ENCODE measurements at places on chromosomes 1 and 21.

GRCh38 chr21:30194701-30195299 is 21.1 kb downstream of the CLDN8 start:
- DNase-seq, result no peak

DNA sequence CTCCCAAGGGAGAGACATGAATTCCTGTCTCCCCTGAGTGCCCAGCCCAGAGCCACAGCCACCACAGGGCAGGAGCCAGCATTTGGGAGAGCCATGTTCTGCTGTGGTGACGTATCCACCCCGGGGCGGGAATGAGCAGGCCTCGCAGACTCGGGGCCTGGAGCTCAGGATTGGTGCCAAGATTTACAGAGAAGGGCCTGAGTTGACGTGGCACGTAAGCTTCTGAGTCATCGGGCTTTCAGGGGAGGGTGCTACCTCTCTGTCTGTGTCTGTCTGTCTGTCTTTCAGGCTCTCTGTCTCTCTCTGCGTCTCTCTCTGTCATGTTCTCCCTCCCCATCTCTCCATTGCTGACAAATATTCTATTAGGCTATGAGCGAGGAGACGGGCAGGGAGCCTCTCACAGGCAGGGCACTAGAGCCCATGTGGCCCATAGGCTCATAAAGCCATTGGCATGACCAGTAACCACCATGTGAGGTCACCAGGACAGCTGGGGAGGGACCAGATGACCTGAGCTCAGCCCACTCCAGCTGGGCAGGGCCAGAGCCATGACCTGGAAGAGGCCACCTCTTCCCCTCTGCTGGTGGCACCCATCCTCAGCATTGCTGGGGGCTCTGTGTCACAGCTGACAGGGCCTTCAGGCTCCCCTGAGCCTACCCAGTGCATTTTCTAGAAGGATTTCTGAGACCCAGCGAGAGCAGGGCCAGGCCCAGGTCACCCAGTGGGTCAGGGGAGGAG is 300.0 kb upstream of the VAMP3 start:
- no peak for DNase-seq

GRCh38 chr1:87292684-87293493 is 35.8 kb upstream of the LMO4 start:
- peak; percentile 6 for DNase-seq

- no peak for DNase-seq
Observed at GRCh38 chr1:42966688-42967612, 8.3 kb upstream of the SLC2A1 start.

DNA sequence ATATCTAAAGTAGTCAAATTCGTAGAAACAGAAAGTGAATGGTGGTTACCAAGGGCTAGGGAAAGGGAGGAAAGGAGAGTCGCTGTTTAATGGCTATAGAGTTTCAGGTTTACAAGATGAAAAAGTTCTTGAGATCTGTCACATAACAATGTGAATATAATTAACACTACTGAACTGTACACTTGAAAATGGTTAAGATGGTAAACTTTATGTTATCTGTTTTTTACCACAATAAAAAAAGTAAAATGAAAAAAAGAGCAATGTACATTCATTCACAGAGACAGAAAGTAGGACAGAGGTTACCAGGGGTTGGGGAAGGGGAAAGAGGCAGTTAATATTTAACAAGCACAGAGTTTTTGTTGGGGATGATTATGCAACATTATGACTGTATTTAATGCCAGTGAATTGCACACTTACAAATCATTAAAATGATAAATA is 53.3 kb upstream of the SEC16B start:
- DNase-seq, result no peak

GRCh38 chr1:208747979-208748378 is 503.8 kb upstream of the PLXNA2 start:
- no peak for DNase-seq

DNA sequence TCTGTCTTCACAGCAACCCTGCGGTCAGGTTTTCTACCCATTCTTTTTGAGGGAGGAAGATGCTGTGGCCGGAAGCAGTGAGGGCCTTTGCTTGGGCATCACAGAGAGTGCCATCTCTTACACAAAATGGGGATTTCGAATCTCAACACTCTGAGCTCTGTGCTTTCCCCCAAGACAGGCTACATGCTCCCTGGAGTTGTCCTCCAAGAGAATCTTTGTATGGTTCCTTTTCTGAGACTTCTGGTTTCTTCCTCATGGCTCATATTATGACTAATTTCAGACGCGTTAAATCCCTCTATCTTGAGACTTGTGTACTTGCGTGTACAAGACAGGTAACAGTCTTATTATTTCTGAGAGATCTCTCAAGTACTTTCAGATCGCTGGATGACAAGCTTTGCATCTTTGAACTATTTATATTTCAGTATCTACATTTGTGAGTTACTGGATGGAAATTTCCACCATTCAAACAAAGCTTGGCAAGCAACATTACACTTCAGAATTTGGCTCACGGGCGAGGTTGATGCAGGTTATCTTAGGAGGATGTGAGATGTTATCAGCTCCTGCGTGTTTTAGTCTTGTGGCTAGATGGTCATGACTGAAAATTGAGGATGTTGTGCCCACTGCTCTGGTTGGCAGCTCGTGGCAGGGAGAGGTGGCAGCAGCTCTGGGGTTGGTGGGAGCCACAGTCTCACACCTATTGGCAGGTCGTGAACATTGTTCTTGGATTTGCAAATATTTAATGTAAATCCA is 19.4 kb downstream of the ABCG1 start:
- no peak for DNase-seq

DNA sequence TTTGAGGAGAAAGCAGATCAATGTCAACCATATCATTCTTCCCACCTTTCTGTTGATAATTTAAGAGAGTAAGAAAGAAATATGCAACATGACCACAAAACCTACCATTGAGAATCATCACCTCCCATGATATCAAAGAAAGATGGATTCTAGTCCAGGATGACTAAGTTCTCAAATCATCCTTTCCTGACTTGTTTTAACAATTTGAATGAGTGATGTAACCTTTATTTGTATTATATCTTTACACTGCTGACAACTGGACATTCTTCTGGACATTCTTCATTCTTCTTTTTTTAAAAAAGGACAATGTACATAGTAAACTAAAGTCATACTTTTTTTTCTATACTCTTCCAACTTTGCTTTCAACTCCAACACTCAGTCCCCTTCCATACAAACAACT is 9.5 kb downstream of the PSMB4 start:
- no peak for DNase-seq

GRCh38 chr1:20956272-20956671 is 169.2 kb upstream of the HP1BP3 start:
- DNase-seq, result no peak

DNA sequence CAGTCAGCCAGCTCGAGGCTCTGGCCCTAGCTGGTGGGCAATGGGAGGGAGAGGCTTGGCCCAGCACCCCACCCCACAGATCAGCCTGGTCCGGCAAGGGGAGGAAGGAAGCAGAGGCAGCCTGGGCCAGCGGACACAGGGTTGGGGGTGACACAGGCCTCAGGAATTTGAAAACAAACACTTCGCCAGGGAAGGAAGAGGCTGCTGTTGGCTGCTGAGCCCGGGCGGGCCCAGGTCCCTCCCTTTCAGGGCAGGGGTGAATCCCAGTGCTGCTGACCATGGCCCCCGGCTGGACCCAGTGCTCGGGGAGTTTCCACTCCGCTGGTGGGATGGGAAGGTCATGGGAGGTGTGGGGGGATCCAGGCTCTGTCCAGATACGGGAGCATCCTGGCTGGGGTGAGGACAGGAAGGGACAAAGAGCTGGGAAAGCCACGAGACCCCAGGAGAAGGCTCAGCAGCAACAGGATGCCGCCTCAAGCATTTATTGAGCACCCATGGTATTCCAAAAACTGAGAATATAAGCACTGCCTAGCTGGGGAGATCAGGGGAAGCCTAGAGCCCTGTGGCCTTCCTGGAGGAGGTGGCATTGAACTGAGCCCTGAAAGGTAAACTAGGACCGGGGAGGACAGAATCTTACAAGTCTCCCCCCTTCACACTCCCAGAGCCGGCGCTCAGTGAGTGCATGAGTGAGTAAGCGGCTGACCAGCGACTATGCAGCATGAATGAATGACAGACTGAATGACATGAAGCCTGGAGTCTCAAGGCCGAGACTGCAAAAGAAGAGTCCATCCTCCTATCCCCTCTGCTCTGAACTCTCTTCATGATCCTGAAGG is 26.2 kb upstream of the EPHA2 start:
- DNase-seq, result no peak

GRCh38 chr21:41758550-41758949 is 8.3 kb downstream of the RIPK4 start:
- DNase-seq, result no peak

GRCh38 chr1:206898089-206898914 is 1.1 kb downstream of the IL24 start:
- no peak for DNase-seq

- DNase-seq, result no peak
Observed at GRCh38 chr1:231964961-231965360, 338.4 kb downstream of the DISC1 start.

- DNase-seq, result no peak
Observed at GRCh38 chr1:202289009-202289408, 52.7 kb downstream of the UBE2T start.

GRCh38 chr1:206710460-206710823 is 25.7 kb downstream of the MAPKAPK2 start:
- DNase-seq, result no peak

DNA sequence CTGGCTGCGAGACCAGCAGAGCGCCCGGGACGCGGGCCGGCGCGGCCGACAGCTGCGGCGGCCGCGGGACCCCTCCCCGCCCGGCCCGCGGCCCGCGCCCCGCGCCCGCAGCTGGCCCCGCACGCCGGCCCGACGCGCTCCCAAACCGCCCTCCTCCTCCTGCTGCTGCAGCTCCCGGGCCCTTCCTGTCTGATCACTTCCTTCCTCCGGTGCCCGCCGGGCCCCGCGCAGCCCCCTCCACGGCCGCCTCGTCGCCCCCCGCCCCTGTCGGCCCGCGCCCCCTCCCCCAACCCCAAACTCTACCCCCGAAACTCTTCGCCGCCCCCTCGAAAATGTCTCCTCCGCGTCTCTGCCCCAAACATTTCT is 594 bp downstream of the LUZP1 start:
- DNase-seq, result no peak

GRCh38 chr1:3051270-3052268 is 17.4 kb upstream of the PRDM16 start:
- DNase-seq, result no peak

DNA sequence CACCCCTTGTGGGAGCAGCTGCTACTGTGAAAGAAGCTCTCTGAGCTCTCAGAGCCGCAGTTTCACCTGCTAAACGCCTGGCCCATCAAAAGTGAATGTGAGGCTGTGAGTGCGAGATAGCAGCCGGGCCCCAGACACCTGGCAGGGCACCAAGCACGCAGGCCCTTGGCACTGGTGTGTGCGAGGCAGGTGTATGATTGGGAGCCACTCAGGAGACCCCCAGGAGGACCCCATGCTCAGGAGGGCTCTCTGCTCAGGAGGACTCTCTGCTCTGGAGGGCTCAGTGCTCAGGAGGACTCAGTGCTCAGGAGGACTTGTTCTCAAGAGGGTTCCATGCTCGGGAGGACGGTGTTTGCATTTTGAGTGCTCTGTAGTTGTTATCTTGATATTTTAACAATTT is 14.3 kb upstream of the ADARB1 start:
- no peak for DNase-seq

GRCh38 chr1:237910834-237911233 is 20.1 kb upstream of the ZP4 start:
- no peak for DNase-seq

DNA sequence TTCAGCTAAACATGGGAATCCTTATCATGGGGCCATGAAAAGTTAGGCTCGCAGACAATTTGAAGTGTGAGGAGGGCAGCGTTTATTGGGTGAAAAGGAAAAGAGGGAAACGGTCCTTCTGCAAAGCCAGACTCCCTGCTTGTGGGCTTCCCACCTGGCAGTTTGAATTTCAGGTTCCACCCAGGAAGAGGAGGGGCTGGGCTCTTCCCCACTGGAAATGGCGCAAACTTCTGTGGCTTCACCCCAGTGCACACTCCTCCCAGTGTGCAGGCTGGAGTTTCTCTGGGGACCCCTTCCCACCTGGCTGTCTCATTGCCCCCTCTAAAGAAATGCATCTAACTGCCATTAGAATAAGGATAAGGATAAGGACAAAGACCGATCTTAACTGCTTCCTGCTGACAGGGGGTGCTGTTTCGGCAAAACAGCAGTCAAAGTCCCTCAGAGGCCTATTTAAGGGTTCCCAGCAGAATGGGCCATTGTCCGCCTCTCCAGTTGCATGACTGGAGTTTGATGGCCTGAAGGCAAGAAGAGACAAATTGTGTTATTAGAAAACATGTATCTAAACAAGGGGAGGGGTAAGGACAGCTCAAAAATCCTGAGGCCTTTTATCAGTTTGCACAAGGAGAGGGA is 20.4 kb downstream of the AIM2 start:
- DNase-seq, result no peak

- no peak for DNase-seq
Observed at GRCh38 chr1:52542085-52542688, 10.7 kb downstream of the TUT4 start.

DNA sequence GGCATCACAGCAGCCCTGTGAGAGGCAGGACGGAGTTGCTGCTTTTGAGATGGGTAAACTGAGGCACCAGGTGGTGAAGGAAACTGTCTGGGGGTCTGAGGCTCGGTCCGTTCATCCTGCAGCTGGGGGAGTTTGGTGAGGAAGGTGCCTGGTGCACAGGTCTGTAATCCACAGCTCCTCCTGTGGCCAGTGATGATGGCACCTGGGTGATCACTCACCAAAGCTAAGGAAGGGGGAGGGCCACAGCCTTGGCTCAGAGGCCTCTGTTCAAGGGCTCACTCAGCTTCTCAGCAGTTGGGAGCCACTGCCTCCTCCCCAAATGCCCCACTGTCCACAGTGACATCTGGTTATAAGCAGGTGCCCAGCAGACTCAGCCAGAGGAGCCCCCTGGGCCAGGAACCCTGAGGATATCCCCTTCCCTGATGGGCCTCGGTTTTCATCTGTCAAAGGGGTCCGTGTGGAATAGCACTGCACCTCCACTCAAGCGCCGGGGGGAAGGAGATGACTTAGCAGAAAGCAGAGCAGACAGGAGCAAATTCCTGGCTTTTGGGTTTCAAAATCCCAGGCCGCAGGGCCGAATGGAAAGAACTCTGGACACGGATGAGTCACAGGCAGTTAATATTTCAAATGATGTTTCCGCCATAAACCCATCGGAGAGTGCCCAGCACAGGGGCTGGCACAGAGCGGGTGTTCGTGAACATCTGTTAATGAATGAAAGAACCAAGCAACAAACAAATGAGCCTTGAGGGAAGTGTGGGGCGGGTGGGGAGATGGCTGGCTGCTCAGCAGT is 82.8 kb downstream of the DMRTB1 start:
- no peak for DNase-seq

Measured in NCI-H187 (cell line).